ENCODE measurements at places on chromosomes 12 and 14. TPM values are rescaled to one million over a fixed set of nuclear protein-coding genes. Genes with fewer than 3 reads are reported as not detected.

The APOF gene
- not detected for total RNA-seq

The ST8SIA1 gene
- total RNA-seq, result not detected

The RTL1 gene
- total RNA-seq, result not detected

The KCNJ8 gene
- total RNA-seq, result 2.7 TPM

The STAT6 gene
- 68.8 TPM for total RNA-seq

The CIROP gene
- total RNA-seq, result not detected

The NOS1 gene
- not detected for total RNA-seq

The ZDHHC22 gene
- total RNA-seq, result not detected

The C12orf50 gene
- not detected for total RNA-seq

The RAPGEF3 gene
- 7.6 TPM for total RNA-seq

The PLEKHG3 gene
- 20.6 TPM for total RNA-seq

The SERPINA9 gene
- total RNA-seq, result not detected

The DPF3 gene
- not detected for total RNA-seq

The EML1 gene
- 9.7 TPM for total RNA-seq

The ORMDL2 gene
- total RNA-seq, result 37.8 TPM

The GNPTAB gene
- 17.6 TPM for total RNA-seq

The PTPRQ gene
- total RNA-seq, result 0.17 TPM

The SLC39A5 gene
- total RNA-seq, result not detected

The SLC10A1 gene
- total RNA-seq, result 0.17 TPM

The SERPINA1 gene
- 0.07 TPM for total RNA-seq

The PLEKHD1 gene
- not detected for total RNA-seq

The SIX6 gene
- not detected for total RNA-seq
